DMS53 (cell line): ENCODE measurements at places on chromosomes 4 and X.
A peak's percentile ranks its signal among the peaks of the same experiment; 100 is the strongest.

DNA sequence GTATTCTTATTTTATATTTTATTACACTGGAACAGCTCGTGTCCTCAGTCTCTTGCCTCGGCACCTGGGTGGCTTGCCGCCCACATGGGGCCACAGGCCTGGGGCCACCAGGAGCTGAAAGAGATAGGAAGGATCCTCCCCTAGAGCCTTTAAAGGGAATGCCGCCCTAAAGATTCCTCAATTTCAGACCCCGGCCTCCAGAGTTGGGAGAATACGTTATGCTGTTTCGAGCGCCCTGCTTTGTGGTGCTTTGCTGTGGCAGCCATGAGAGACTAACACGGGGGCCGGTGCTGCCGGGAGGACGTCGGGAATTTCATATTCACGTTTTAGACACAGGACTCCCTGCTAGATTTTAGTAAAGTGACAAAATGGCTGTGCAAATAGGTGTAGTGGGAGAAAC lies 33.2 kb downstream of the ACOX3 start:
- no peak for DNase-seq

DNA sequence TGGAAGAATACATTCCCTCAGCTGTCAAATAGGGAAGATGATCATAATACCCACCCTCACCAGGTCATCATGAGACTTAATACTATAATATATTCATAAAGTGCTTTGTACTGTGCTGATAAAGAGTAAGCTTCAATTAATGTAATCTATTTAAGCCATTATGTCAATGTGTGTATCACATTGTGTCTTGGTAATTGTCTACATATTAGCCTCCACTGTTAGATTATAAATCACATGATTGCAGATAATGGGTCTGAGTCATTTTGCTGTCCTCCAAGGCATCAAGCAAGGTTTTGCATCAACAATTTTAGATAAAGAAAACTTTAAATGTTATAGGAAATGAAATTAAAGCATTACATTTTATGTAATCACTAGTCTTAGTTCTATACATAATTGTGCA lies 45.2 kb upstream of the CEP135 start:
- no peak for DNase-seq

DNA sequence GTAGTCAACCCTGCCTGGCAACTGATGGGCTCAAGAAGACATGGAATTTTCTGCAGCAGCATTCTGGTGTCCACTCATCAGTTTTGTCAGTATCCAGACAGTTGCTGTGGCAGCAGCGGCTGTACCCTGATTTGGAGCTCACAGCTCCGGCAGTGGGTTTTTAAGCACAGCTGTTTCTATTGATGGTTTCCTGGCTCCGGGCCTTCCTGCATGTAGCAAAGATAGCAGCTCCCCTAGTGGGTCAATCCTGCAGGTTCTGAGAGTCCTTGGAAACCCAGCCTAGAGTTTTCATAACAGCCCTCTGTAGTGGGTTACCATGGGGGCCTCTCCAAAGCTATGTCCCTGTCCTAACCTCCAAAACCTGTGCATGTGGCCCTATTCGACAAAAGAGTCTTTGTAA lies 84.0 kb upstream of the ATP6AP2 start:
- DNase-seq = peak; percentile 13

DNA sequence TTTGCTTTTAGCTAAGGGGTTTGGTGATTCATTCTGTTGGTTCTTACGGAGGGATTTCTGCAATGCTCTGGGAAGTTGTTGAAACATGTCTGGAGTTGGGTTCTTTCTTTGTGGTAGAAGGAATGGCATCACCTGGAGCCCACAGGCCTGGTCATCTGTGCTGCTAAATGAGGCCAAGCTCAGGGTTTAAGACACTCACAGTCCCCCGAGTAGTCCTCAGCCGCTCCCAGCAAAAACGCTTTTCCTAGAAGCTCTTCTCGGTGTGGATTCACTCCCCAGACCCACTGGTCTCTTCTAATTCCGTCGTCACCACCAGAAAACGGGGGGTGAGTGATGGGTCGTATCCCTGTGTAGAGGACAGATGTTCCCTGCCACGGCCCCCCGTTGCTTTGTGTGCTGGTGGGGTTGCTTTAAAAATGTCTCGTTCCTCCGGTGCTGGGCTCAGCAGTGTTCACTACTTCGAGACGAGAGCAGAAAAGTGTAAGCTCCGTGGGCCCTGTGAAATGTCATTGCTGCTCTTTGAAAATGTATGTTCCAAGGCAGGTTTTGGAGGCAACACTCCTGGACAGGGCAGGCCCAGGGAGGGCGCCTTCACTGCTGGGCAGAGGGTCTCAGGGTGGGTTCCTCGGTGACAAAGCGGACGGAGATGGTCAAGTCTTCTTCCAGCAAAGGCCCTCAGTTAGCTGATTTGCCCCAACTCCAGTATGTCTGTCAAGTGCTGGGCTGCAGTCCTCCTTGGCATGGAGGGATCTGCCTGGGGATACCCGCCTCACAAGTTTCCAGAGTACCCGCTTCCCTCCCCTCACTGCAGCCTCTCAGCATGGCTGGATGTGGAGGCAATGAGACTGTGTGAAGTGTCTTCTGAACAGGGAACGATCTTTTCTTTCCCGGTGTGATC lies 37.3 kb downstream of the PSAPL1 start:
- DNase-seq = no peak

- peak; percentile 8 for DNase-seq
These were observed 26.6 kb upstream of the ZXDB start for GRCh38 chrX:57565198-57565597.

GRCh38 chr4:675036-675882 lies 917 bp downstream of the MYL5 start:
- no peak for DNase-seq

DNA sequence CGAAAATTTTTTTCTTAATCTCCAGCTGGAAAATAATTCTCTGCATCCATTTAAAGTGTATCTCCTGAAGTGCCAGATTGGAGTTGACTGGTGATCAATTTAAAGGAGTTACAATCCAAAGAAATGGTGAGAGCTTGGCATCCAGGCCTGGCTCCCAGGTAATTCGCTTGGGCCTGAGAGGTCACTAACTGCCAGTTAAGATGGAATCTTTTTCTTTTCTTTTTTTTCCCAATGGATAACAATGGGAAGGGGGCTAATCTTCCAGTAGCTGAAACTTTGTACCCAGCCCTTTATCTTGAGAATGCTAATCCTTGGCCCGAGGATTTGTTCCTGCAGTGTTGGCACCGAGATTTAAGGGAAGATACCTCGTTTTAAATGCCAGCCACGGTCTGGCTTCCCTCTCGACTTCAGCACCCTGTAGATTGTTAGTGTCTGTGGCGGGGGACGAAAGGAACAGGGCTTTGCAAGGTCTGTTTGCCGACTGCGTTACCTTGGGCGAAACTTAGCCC lies 13.3 kb upstream of the PITX2 start:
- DNase-seq = peak; percentile 65

DNA sequence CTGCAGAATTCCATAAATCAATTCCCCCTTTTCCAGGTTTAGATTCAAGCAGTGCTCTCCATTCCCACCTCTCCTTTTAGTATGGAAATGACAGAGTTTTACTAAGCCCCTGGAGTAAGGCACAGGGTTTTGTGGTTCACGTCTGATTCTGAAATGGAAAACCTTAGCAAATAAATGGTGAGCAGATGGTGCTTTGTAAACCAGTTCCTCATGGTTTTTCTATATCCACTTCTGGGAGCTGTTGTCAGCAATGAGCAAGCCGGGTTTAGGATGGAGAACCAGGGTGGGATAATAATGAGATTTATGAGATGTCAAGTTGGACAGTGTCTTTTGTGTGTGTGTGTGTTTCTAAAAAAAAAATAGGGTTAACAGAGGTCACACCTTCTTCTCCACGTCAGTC lies 113.8 kb upstream of the RBPJ start:
- peak; percentile 51 for DNase-seq
